ENCODE measurements at places on chromosomes 1 and 21.
A peak's percentile ranks its signal among the peaks of the same experiment; 100 is the strongest.

DNA sequence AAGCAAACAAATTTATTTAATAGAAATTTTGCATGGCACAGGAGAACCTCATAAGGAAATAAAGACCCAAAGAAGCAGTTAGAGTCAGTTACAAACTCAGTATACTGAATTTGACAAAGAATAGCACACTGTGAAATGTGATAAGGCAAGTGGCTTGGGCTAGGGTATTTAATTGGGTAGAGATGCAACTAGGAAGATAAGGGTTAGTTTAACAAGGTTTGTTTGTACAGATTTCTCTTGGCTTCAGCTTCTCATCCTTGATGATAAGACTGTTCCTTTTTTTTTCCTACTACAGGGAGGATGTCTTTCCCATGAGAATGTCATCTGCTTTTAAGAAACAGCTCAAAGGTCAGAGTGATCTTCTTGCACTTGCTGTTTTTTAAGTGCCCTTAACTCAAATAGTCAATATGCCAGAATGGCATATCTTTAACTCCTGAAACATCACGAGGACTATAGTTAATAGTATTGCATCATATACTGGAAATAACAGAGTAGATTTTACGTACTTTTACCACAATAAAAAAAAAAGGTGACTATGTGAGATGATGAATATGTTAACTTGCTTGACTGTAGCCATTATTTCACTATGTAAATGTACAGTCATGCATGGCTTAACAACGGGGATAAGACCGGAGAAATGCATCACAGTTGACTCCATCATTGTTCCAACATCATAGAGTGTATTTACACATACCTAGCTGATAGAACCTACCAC, 9.2 kb upstream of the TRAF3IP3 start:
- DNase-seq: no peak

- no peak for DNase-seq
These were observed 616.2 kb downstream of the RWDD3 start for GRCh38 chr1:95850165-95850649.

GRCh38 chr1:33161061-33161681, 20.7 kb downstream of the TRIM62 start:
- DNase-seq: no peak

GRCh38 chr1:76763738-76764137, 103.5 kb upstream of the ST6GALNAC5 start:
- DNase-seq: no peak

- DNase-seq: peak; percentile 32
These were observed at the start of gene EFNA3 for GRCh38 chr1:155078469-155079209. TSS of gene EFNA3 (plus strand) at chr1:155078837. CDS start at chr1:155078942, 105 bp downstream.

GRCh38 chr21:43207043-43207315, 38.2 kb downstream of the CRYAA start:
- no peak for DNase-seq

DNA sequence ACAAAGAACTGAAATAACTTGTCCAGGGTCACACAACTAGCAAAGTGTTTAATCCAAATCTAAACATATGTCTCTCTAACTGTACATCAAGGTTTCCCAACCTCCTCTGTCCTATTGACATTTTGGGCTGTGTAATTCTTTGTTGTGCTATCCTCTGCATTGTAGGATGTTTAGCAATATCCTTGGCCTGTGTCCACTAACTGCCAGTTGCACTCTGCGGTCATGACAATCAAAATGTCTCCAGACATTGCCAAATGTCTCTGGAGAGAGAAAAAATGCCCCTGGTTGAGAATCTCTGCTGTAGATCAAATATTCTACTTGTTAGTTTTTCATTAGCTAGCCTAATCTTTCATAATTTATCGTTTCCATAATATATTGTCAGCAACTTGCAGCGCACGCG, 353.4 kb upstream of the NEGR1 start:
- no peak for DNase-seq

GRCh38 chr1:237664348-237664747, 226.4 kb downstream of the ZP4 start:
- DNase-seq: no peak

Measured in stimulated activated CD8-positive, alpha-beta memory T cell treated with anti-CD3 and anti-CD28 coated beads, Interleukin-7, amount 100 ng/mL, for 1 hour (primary cell).